ENCODE measurements at places on chromosomes 2 and 18.

DNA sequence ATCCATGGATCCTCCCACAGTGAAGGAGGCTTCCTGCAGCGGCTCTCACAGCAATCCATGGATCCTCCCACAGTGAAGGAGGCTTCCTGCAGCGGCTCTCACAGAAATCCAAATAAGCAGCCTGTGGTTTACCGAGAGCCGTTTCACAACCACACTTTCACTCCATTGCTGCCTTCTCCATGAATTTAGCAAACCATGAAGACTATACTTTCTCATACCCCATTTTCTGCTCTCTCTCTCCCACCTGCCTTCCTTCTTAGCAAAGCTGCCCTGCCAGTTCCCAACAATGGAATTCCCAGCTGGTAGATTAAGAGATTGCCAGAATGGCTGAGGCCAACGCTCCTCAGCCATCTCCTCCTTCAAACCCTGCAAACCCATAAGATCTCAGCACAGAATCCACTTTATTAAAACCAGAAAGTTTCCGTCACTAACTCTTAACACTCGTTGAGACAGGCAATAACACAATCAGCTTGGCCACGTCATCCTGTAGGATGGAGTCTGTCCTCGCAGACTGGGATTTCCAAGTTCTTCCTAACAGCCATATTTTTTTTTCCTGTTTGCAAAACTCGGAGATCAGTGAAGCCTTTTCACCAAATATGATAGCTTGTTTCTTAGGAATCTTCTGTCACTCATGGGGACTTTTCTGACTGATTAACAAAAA, 162.2 kb downstream of the PXDN start:
- DNase-seq = no peak

DNA sequence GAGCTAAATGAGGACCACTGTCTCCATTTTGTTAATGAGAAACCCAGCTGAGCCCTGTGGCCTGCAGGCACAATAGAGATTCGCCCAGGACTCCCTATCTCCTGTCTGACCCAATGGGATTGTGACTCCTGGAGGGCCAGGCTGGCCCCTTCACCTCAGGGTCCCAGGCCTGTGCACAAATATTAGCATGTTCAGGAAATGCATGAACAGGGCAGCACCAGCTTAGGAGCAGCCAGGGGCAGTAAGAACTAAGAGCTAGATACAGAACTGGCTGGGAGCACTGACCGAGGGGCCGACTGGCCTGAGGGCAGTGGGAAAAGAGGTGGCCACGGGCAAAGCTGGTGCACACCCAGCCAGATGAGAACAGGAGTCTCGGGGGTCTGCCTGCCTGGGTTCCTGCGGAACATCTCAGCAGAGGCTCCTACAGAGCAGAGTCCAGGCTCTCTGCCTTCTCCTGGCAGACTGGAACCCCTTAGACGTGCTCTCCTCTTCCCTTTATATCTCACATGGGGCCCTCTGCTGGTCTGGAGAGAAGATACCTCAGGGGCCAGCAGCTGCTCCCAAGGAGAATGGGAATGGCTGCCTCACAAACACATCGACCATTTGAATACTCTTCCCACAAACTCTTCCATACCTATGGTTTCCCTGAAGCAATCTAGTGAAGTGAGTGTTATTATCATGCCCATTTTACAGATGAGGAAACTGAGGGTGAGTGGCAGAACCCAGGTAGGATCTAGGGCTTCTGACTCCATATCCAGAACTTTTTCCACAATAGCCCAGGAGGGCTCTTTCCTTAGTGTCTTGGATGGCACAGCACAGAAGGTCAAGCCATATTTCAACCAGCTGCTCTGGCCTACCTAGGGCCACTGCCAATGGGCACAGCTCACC, 77.6 kb upstream of the OTOF start:
- no peak for DNase-seq

DNA sequence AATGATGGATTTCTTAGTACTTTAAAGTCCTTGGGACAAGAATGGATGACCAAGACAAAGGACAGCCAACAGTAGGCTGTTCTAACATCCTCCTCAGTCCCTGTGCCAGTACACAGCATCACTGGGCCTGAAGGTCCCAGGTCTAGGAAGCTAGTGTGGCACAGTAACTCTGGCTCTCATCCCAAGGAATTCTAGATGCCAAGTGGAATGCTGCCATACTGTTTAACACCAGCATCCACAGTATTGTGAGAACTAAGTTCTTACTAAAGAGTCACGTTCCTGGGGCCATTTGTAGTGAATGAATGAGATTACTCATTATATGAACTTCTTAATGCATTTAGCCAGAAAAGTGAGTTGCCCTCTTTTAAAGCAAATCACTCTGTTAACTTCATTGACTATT, 68.2 kb upstream of the LYPD1 start:
- DNase-seq = no peak

DNA sequence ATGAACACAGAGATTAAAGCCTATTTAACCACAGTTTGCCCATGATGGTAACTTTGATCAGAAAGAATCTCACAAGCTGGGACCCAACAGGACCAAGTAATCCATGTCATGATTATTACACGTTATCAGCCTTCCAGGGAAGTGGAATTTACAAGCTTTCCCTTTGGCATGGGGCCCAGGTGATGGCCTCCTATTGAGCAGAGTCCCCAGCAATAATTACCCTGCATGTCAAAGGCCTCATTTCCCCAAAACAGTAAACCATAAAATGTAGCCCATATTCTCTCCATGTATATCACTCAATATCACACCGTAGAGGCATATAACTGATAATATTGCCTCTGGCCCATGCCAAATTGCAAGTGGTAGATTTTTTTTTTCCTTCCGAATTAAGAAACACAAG, 38.9 kb downstream of the PRKRA start:
- DNase-seq = no peak

DNA sequence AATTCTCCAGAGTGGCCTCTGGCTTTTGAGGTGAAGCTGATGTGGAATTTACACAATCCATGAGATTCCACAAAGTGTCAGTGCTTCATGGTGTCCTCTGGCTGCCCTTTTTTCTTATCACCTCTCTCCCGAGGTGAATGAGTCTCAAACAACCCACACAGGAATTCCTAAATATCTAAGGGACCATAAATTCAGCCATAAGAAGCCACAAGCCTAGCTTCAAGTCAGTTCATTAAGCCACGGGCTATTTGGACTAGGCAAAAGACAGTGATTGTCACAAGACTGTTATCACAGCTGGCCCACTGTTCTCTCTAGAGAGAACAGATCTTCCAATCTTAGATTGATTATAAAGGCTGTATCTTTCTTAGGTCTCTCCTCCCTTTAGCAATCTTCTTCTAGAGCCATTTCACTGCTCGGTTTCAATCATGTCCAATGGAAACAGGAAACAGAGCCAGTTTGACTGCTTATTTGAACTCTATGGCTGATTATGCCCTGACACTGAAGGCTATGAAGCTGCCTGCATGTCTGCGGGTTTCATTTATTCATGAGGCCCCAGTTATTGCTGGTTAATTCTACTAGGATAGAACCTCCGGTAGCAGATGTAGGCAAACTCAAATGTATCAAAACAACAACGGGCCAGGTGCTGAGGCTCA, 4.1 kb downstream of the NEMP2 start:
- no peak for DNase-seq

- DNase-seq = peak; percentile 60
These were observed 106.1 kb upstream of the ALKAL2 start for GRCh38 chr2:393711-394696.

- DNase-seq = no peak
These were observed 9.0 kb downstream of the MBP start for GRCh38 chr18:77123320-77124231.

DNA sequence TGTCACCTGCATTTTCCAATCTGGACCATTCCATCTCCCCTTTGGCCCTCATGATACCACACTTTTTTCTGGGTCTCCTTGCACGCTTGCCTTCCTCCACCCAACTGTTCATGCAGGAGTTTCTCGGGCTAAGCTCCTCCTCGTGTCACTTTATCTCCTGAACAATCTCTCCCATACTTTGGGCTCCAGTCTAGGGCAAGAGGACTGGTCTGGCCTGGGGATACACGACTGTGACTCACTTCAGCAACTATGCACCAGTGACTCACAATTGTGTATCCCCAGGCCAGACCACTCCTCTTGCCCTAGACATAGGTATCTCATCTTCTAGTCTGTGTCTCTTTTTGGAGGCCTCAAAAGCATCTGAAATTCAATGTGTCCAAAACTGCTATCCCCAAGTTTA, 149.4 kb upstream of the PTPRM start:
- DNase-seq = no peak

- DNase-seq = no peak
These were observed 674.3 kb upstream of the REG3G start for GRCh38 chr2:78351208-78351607.

GRCh38 chr2:116724550-116724949, 1089.9 kb upstream of the DDX18 start:
- DNase-seq = no peak

GRCh38 chr2:49367003-49367402, 212.7 kb upstream of the FSHR start:
- no peak for DNase-seq

DNA sequence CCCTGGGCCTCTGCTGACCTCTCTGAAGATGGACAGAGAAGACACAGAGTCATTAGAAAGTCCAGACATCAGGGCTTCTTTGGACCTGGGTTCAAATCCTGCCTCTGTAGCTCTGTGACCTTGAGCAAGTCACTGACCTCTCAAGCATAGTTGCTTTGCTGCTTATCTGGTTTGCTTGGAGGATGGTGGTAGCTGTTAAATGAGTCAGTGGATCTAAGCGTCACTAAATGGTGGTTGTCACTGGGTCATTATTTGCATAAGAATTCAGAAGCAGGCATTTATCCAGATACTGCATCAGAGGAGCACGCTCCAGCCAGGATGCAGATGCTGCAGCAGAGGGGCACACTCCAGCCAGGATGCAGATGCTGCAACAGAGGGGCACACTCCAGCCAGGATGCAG, 229.2 kb downstream of the GLI2 start:
- no peak for DNase-seq

GRCh38 chr2:169761251-169761969, 27.8 kb downstream of the KLHL23 start:
- no peak for DNase-seq

DNA sequence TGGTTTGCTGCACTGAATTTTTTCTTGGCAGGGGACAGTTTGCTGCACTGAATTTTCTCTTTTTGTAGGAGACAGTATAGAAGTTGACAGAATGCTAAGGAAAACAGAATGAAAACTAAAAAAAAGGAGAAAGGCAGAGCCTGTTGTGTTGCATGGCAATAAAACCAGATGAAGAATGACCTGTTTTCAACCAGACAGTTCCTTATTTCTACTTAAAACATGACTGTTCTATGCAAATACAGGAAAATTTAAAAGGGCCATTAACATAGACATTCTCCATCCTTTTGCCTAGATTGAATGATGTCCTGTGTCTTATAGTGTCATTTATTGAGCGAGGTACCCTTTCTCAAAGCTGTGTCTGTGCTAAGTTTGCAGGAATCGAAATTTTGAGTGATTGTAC, 33.3 kb downstream of the ABI2 start:
- DNase-seq = no peak

- DNase-seq = no peak
These were observed 162.7 kb downstream of the WDPCP start for GRCh38 chr2:63425606-63426005.

DNA sequence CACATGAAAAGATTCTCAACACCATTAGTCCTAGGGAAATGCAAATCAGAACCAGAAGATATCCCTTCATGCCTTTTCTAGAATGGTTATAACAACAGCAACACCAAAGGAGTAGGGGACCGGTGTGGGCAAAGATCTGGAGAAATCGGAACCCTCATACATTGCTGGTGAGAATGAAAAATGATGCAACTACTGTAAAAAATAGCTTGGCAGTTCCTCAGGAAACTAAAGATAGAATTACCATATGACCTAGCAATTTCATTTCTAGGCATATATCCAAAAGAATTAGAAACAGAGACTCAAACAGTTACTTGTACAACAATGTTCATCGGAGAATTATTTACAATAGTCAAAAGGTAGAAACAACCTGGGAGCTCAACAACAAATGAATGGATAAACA, 29.2 kb upstream of the CDH7 start:
- no peak for DNase-seq

GRCh38 chr2:129975016-129975774, 4.3 kb upstream of the RAB6C start:
- DNase-seq = no peak

All from activated gamma-delta T cell treated with Interleukin-2 at 50 U/mL for 16 hours (primary cell).